Smooth muscle cell of trachea (primary cell): ENCODE measurements at places on chromosomes 2 and 18. TPM values are rescaled to one million over a fixed set of nuclear protein-coding genes. Genes with fewer than 3 reads are reported as not detected.

CCBE1 gene
- 69.0 and 69.4 TPM in 2 replicates for total RNA-seq

ATP5F1A gene
- total RNA-seq = 696 and 1,284 TPM in 2 replicates

VWC2L gene
- total RNA-seq = not detected in 2 replicates

DYSF gene
- 0.15 and 0.17 TPM in 2 replicates for total RNA-seq

SIX3 gene
- total RNA-seq = not detected in 2 replicates
